ENCODE measurements at places on chromosomes 13 and 19. TPM values are rescaled to one million over a fixed set of nuclear protein-coding genes. Genes with fewer than 3 reads are reported as not detected.

PABPC3 gene
- not detected for total RNA-seq

DNA sequence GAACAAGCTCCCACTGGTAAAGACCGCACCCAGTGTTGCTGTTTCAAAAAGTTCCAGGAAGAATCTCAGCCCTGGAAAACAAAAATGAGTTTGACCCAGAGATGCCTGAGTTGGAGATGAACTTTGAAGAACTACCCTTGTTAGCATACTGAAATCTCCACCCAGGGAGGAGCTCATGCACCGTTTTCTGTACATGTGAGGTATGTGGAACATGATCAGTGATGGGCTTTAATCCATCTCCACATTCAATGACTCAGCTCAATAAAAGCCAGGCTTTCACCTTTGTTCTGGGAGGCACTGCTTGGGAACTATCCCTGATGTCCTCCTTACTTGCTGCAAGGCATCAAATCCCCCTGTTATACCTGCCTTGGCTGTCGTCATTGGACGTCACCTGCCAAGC is 279.9 kb downstream of the UQCRFS1 start:
- H3K36me3 ChIP-seq, result no peaks in the 10 kb centered on the region
- H3K4me3 ChIP-seq, result no peak overlapping the region
- no peak for DNase-seq
- no peaks in the 10 kb centered on the region for H3K4me1 ChIP-seq
- no peaks in the 10 kb centered on the region for H3K27me3 ChIP-seq

ZNF829 gene
- total RNA-seq, result 4.1 TPM

ANKRD24 gene
- 0.83 TPM for total RNA-seq

GRCh38 chr13:113802090-113802531 is 43.1 kb downstream of the TMEM255B start:
- H3K36me3 ChIP-seq, result no peaks in the 10 kb centered on the region
- no peak overlapping the region for H3K4me3 ChIP-seq
- H3K4me1 ChIP-seq, result peaks cover 7% of the 10 kb centered on the region
- no peaks in the 10 kb centered on the region for H3K27me3 ChIP-seq
- peak; percentile 68 for DNase-seq

DNA sequence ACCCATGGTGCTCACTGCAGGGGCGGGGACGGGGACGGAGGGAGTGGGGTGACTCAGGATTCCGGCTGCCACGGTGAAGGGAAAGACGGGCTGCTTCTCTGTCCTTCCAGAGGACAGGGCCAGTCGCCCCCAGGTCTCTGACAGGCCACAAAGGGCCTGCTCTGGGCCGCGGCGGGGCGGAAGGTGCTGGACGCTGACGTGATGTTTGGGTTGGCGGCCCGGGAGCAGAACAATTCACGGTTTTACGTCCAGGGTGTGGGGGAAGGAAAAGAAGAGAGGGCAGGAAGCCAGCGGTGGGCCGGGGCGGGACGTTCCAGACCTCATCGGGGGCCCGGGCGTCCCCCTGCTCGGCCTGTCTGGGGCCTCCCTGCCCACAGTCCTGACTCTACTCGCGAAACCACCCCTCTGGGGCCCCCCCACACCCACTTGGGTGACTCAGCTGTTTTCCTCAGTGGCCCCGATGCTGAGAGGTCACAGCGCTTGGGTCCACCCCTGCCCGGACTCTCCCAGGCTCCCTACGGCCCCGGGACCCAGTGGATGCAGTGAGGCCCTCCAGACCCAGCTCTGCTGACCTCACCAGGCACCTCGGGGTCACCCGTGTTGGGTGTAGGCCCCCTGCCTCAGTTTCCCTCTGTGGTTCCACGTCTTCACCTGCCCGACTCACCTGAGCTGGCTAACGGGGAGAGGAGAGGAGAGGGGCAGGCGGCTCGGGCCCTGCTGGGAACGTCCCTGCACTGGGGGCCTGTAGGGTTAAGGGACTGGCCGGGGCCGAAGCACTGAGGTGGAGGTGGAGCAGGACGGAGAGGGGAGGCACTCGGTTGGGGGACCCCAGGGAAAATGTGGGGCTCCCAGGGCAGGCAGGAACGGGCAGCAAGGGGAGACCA is 29.2 kb downstream of the PIP5K1C start:
- peak overlapping the region; percentile 48 for H3K4me3 ChIP-seq
- peaks cover 87% of the 10 kb centered on the region for H3K4me1 ChIP-seq
- H3K27ac ChIP-seq, result peak overlapping the region; percentile 100
- no peaks in the 10 kb centered on the region for H3K27me3 ChIP-seq
- no peaks in the 10 kb centered on the region for H3K36me3 ChIP-seq

DNA sequence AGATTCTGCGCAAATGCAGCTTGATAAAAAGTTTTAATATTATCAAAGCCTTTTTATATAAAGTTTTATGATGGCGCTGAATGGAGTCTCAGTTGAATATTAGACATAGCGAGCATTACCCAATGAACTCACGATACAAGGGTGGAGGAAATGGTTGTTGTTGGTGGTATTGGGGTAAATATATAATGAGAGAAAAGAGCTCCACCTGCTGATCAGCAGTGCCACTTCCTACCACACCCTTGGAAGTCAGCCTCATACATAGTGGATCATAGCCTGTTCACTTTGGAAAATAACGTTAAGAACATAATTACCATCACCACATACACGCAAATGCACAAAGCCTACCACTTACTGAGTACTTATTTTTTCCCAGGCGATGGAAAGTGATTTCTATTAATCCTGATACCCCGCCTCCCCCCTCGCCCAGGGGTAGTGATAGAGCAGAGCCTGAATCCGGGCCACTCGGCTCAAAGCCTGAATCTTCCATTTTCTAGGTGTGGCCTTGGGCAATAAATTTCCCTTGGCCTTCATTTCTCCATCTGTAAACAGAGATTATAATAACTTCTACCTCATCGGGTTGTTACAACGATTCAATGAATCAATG is 358.3 kb downstream of the KLF5 start:
- H3K27ac ChIP-seq, result no peak overlapping the region
- no peak for DNase-seq
- H3K36me3 ChIP-seq, result no peaks in the 10 kb centered on the region

GRCh38 chr13:25291691-25292090 is 4.4 kb upstream of the MTMR6 start:
- no peak overlapping the region for H3K4me3 ChIP-seq
- H3K27ac ChIP-seq, result no peak overlapping the region
- no peaks in the 10 kb centered on the region for H3K27me3 ChIP-seq
- no peaks in the 10 kb centered on the region for H3K36me3 ChIP-seq

DNA sequence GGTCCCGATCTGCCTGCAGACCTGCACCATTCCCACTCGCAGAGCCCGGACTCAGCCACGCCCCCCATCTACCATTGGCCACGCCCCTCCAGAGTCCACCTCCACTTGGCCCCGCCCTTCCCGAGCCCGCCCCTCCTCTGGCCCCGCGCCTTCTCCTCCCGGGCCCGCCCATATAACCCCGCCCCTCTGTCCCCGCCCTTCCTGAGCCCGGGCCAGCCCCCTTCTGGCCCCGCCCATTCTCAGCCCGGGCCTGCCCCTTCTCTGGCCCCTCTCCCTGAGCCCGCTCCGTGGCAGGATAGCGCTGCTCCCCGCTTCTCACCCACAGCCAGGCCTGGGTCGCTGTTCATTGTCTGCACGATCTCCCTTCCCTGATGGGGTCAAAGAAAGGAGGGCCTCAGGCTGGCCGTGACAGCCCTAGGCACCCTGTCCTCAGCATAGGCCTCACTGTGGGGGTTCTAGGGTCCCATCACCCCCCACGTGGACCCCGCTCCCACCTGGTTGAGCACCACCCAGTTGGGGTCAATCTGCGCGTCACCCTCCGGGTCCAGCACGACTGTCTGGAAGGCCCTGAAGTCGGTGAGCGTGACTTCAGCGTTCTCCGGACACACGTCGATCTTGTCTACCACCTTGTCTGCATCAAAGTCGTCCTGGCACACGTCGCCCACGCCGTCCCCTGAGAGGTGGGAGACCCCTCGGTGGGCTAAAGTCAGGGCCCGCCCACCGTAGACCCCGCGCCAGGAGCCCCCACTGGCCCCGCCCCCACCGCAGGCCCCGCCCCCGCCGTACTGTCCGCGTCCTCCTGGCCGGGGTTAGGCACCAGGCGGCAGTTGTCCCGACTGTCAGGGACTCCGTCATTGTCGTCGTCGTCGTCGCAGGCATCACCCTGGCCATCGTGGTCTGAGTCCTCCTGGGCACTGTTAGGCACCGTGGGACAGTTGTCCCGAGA is 5.7 kb downstream of the COMP start:
- peak; percentile 83 for DNase-seq
- peaks cover 42% of the 10 kb centered on the region for H3K4me1 ChIP-seq
- H3K27ac ChIP-seq, result no peak overlapping the region
- peaks cover 43% of the 10 kb centered on the region for H3K27me3 ChIP-seq
- no peaks in the 10 kb centered on the region for H3K36me3 ChIP-seq

KLK12 gene
- total RNA-seq, result not detected

DNA sequence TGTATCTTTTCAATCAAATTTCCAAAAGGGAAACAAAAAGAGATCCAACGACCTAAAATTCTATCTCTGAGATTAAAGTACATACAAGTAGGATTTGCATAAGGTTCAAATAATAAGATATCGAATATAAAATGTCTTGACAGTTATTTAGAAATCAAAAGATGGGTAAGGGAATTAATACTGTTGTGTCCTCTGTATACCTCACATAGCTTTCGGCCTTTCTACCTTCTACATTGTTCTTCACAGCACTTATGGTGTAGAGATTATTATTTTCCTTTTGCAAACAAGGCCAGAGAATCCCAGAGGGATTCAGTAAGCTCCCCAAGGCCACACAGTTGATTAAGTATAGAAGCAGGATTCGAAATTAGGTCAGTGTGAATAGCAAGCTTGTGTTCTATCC is 403.6 kb downstream of the SPRY2 start:
- DNase-seq, result no peak
- no peak overlapping the region for H3K4me3 ChIP-seq
- peak overlapping the region; percentile 68 for H3K27ac ChIP-seq
- no peaks in the 10 kb centered on the region for H3K27me3 ChIP-seq
- no peaks in the 10 kb centered on the region for H3K36me3 ChIP-seq
- peaks cover 12% of the 10 kb centered on the region for H3K4me1 ChIP-seq

DNA sequence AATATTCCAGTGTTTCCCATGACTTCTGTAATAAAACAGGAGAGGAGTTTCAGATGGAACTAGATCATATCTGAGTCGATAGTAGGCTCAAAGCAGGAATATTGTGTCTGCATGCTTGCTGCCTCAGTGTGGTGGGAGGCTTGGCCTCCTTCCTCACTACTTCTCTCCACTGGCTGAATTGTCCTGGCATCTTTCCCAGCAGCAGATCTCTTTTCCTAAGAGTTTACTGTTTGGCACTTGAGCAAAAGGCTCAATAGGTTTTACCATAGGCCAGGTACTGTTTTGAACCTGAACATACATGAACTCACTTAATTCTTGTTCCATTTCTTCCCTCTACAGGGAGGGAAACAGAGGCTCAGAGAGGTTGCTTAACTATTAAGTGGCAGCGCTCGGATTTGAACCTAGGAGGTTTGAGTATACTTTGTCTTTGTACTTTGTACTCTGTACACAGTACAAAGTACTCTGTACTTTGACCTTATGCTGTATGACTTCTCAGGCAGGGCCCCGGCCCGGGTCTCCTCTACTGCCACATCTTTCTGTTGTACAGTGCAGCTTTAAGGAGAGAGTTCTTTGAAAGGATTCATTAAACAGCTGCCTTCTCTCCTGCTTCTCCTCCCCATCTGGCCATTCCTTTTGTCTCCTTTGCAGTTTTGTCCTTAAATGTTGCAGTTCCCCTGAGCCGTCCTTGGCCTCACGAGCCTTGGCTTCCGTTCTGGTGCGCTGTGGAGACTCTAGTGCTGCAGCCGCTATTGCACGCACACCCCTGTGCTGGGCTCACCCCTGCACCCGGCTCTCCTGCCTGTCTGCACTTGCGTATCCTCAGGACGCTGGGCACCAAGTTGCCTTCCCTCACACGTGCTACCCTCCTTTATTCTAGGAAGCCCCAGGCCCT is 8.1 kb downstream of the B3GLCT start:
- H3K27ac ChIP-seq, result peak overlapping the region; percentile 41
- peak; percentile 82 for DNase-seq
- H3K4me3 ChIP-seq, result no peak overlapping the region
- H3K4me1 ChIP-seq, result no peaks in the 10 kb centered on the region
- H3K36me3 ChIP-seq, result no peaks in the 10 kb centered on the region
- no peaks in the 10 kb centered on the region for H3K27me3 ChIP-seq

DNA sequence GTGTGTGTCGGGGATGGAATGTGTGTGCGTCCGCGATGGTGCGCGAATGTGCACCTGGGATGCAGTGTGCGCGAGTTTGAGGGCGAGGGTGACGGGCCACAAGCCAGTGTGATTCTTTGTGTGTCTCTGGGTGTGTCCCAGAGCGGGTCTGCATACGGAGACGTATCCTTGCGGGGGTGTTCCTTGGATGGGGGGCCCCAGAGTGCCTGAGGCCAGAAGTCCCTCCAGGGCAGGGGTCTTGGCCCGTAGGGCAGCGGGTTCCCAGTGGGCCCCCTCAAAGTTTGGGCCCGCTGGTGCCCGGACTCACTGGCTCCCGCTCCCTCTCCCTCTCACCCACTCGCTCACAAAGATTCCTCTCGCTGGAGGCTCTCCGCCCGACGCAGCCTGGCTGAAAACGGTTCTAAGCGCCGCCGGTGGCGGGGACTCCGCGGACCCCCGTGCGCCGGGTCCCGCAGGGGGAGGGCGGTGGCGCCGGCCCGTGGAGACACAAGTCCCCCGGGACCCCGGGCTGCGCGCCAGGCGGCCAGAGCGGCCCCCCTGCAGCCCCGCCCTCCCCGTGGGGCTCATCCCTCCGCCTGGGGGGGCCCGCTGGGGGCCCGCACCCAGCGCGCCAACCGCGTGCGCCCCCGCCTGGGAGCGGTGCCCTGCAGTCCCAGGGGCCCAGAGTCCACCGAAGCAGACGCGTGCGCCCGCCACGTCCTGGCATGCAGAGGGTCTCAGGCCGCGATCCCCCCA is 886 bp downstream of the CRLF1 start:
- H3K4me3 ChIP-seq, result peak overlapping the region; percentile 34
- no peak overlapping the region for H3K27ac ChIP-seq
- no peaks in the 10 kb centered on the region for H3K36me3 ChIP-seq
- peaks cover 78% of the 10 kb centered on the region for H3K27me3 ChIP-seq

- no peaks in the 10 kb centered on the region for H3K27me3 ChIP-seq
- no peak overlapping the region for H3K27ac ChIP-seq
- H3K4me3 ChIP-seq, result no peak overlapping the region
- no peaks in the 10 kb centered on the region for H3K4me1 ChIP-seq
- DNase-seq, result peak; percentile 20
Observed at GRCh38 chr13:111906306-111906705, 160.6 kb upstream of the SOX1 start.

DNA sequence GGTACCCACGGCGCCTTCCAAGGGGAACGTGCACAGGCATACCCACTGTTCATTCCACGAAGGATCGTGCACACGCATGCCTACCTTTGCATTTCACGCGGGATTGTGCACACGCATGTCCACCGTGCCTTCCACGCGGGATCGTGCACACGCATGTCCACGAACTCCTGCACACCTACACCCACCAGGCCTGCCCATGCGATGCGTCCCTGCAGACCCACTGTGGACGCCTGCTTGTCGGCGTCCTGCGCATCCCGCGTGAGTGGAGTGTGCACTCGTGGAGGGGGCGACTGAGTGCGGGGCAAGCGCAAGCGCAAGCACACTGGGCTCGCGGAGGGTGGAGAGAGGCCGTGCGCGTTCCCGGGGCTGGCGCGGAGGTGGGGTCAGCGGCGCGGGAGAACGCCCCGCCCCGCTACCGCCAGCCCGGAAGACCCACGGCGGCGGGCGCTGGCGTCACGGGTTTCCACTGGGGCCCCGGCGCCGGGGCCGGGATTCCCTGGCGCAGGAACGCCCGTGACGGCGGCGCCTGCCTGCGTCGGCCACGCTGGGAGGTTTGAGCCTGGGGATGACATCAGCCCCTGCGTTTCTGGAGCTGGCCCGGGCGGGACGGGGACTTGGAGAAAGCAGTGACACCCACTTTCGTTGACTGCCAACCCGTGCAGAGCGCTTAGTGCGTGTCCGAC is 18.7 kb downstream of the GADD45B start:
- H3K27ac ChIP-seq, result peak overlapping the region; percentile 87
- peak overlapping the region; percentile 58 for H3K4me3 ChIP-seq
- no peaks in the 10 kb centered on the region for H3K27me3 ChIP-seq

SYT3 gene
- total RNA-seq, result 0.41 TPM

ZNF221 gene
- total RNA-seq, result 5.3 TPM

NFIX gene
- total RNA-seq, result 62.8 TPM

All from sigmoid colon (tissue), 7 donors.